Neural progenitor cell (in vitro differentiated cells): ENCODE measurements at places on chromosomes 11 and 22.

DNA sequence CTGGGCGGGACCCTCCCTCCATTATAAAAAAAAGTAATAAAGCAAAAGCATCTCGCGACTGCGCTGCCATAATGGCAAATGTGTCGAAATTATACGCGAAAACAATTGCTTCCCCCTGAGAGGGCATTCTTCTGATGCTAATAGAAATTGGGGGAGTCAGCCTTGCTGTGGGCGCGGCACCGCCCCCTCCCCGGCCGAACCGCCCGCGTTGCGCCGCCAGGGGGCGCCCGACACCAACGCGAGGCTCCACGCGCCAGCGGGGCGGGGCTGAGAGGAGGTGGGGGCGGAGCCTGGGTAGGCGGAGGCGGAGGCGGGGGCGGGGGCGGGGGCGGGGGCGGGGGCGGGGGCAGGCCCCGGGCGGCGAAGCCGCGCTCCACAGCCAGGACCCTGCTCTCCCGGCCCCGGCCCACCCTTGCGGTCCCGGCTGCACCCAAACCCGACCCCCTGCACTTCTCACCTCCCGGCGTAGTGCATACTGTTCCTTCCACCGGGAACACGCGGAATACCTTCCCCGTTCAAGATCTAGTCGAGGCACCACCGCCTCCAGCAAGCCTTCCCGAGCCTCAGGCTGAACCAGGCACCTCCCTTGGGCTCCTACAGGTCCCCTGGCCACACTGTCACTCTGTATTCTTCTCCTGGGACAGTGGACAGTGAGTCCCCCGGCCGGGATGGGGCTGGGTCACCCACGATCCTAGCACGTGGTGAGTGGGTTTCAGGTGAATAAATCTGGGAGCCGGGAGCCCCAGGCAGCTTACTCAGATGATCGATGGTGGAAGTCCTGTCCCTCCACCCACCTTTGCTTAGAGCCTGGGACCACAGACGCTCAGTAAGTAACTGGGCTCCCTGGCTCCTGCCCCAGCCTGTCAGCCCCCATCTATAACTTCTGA, 15.5 kb upstream of the UPK3A start:
- peak; percentile 95 for DNase-seq

- no peak for DNase-seq
Measured at GRCh38 chr11:130089674-130090073, 20.0 kb downstream of the APLP2 start.

DNA sequence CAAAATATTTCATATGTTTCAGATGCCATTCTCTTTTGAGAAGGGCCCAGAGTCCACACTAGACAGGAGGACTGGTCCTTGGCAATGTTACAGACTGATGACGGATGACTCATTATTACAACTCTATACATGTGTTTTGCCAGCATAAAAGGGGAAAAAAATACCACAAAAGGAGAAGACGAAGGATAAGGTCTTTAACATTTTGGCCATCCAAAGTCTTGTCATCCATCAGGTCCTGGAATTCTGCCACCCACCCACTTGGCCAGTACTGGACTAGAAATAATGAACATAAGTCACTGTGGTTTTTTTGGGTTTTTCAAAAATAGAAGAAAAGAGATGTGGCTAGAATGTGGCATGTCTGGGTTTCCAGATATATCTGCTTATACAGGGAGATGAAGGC, 57.7 kb upstream of the BDNF start:
- DNase-seq = no peak

GRCh38 chr11:7585816-7586215, 72.0 kb downstream of the PPFIBP2 start:
- no peak for DNase-seq

- peak; percentile 44 for DNase-seq
Measured at GRCh38 chr11:20155683-20156279, 4.5 kb downstream of the DBX1 start.

DNA sequence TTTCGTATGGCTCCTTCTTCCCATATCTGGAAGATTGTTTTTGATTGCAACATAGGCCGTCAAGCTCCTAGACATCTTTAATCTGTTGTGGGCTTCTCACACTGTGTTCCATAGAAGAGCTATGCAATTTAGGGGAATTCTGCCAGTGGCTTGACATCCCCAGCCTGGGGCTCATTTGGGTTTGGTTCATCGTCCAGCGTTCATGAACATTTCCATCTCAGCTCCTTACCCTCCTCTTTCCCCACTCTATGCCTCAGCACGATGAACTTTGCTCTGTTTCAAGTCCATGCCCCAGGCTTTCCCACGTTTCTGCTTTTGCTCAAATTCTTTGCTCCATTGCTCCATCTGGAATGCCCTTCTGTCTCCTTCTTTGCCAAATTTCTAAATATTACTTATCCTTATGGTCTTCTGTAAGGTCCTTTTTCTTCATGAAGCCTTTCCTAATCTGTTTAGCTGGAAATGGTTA, 26.1 kb upstream of the CLMP start:
- no peak for DNase-seq

DNA sequence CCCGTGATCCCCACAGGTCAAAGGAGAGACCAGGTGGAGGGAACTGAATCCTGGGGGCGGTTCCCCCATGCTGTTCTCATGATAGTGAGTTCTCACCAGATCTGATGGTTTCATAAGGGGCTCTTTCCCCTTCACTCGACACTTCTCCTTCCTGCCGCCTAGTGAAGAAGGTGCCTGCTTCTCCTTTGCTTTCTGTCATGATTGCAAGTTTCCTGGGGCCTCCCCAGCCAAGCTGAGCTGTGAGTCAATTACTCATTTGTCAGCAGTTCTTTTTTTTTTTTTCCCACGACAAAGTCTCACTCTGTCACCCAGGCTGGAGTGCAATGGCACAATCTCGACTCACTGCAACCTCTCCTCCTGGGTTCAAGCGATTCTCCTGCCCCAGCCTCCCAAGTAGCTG, 1530.4 kb downstream of the BRD1 start:
- no peak for DNase-seq

GRCh38 chr11:126628450-126628789, 272.9 kb downstream of the ST3GAL4 start:
- DNase-seq = no peak

GRCh38 chr22:38071421-38072321, 12.3 kb downstream of the SLC16A8 start:
- DNase-seq = no peak

- DNase-seq = no peak
Measured at GRCh38 chr11:95877291-95877690, 46.6 kb downstream of the MTMR2 start.

DNA sequence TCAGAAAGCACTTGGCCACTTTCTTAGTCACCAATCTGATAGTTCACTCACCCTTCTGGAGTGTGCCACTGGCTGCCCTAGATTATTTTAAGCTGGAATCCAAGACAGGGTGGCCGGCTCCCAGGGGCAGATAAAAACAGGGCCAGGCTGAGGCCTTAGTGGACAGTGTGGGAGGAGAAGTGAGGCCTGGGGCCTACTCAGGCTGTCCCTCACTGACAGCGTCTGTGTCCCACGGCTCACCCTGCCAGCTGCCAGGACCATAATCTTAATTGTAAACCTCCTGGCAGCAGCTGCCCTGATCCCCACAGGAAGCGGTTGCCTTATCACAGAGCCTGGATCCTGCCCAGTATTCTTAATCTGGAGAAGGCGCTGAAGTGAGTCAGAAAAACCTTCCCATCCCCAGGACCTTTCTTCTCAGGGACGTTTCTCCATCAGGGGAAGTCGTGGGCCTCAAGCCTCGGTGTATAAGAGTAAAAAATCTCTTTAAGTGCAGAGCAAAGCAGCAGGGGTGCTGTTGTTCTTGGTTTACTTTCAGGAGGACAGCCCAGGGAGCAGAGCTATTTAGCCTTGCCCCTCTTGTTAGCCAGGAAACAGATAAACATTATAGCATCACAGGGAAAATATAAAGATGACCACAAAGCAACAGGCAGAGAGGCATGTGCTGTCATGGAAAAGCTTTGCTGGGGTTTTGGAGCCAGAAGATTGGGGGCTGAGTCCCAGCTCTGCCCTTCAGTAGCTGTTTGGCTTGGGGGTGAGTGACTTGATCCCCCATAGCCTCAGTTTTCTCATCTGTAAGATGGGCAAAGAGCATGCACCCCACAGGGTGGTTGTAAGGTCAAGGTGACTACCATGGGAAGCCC, 39.6 kb downstream of the TSPAN18 start:
- no peak for DNase-seq
